Activated CD4-positive, alpha-beta T cell treated with anti-CD3 and anti-CD28 coated beads for 4 hours (primary cell): ENCODE measurements at places on chromosomes 3 and 15.

- DNase-seq, result no peak
These were observed 8.6 kb upstream of the ST8SIA2 start for GRCh38 chr15:92385096-92385495.

DNA sequence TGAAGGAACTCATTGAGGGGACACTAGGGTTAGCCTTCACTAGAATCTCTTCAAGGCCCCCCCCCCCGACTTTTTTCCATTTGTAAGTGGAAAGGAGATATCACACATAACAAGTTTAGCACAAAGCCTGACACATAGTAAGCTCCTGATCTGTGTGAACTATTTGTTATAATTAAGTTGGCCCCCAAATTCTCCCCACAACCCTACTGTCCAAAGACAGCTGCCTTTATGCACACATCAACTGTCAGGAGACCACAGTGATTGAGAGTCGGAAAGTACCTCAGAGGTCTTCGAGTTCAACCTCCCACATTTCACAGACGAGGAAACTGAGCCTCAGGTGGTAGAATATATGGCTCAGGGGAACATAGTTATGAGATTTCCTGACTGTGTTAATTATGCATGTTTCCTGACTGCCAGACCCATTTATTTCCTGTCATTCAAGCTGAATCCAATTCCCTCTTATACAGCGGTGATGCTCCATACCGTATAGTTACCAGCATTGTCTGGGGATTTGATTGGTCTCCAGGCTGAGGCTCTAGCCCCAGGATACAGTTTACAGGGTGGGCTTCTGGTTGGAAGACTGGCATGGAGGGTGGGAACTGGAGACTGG lies 227.4 kb upstream of the CMC1 start:
- DNase-seq, result no peak

- DNase-seq, result peak; percentile 18
These were observed 9.6 kb downstream of the CLEC3B start for GRCh38 chr3:45035441-45036301.

DNA sequence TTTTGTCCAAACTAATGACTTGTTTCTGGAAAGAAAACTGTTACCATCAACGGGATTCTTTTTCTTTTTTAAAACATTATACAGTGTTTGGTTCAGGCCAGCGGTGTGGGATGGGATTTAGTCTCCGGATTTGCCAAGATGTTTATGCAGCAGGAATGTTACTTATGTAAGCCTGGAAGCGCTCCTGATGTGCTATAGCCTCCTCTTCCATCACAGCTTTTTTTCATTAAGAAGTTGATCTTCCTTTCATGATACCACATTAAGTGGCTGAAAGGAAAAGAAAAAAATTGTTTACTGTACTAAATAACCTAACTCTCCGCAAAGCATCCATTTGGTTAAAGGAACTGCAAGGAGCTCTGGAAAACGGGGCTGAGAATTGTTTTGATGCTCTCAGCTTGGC lies 120.5 kb upstream of the ALDH1A3 start:
- DNase-seq, result no peak

DNA sequence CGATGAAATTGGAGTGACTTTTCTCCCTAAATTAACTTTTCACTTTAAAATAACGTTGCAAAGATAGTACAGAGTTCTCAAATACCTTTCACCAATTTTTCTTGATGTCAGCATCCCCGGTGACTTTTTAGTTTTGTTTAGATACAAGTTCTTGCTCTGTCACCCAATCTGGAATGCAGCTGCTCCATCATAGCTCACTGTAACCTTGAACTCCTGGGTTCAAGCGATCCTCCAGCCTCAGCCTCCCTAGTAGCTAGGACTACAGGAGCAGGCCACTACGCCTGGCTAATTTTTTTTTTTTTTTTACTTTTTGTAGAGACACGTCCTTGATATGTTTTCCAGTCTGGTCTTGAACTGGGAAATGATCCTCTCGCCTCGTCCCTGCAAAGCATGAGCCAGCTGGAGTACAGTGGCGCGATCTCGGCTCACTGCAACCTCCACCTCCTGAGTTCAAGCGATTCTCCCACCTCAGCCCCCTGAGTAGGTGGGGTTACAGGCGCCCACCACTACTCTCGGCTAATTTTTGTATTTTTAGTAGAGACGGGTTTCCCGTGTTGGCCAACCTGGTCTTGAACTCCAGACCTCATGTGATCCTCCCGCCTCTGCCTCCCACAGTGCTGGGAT lies 747 bp downstream of the NSUN3 start:
- DNase-seq, result no peak

- DNase-seq, result no peak
These were observed 69.8 kb upstream of the ANKRD34C start for GRCh38 chr15:79212589-79213157.

DNA sequence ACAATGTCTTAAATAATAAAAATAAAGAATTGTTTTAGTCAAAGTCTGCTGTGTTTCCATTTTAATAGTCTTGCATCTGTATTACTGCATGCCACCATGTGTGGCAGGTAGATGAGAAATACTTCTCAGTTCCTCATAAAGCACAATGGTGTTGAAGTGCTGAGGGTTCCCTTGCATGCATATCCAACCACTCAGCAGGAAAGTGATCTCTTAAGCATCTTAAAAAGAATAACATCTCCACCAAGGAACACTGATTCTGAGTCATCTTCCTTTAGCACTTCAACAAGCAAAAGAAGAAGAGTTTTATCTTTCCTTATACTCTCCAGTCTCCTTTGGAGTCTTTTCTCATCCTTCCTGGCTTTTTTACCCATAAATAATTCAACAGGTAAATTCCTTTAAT lies 602.0 kb downstream of the TBL1XR1 start:
- no peak for DNase-seq

- no peak for DNase-seq
These were observed 16.4 kb downstream of the PIK3CB start for GRCh38 chr3:138818185-138818860.

DNA sequence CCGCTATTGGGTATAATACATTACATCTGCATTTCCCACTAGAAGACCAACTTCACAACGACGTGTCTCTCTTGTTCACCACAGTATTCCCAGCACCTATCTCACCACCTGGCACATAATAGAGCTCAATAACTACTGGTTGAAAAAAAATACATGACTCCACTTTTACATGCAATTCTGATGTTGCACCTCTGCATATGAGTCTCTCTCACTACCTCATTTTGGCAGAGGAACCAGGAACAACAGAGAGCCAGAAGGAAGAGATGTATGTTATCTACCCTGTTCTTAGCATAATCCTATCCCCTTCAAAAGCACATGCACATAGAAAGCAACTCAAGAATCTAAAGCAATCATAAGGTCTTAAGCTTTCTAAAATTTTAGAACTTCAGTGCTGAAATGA lies 61.6 kb downstream of the SHQ1 start:
- DNase-seq, result no peak

- DNase-seq, result no peak
These were observed 393.3 kb downstream of the TBC1D5 start for GRCh38 chr3:17349093-17349492.

- DNase-seq, result no peak
These were observed 62.1 kb downstream of the RASGRF1 start for GRCh38 chr15:79028411-79028964.

GRCh38 chr3:45227946-45228345 lies 1.9 kb upstream of the TMEM158 start:
- no peak for DNase-seq

DNA sequence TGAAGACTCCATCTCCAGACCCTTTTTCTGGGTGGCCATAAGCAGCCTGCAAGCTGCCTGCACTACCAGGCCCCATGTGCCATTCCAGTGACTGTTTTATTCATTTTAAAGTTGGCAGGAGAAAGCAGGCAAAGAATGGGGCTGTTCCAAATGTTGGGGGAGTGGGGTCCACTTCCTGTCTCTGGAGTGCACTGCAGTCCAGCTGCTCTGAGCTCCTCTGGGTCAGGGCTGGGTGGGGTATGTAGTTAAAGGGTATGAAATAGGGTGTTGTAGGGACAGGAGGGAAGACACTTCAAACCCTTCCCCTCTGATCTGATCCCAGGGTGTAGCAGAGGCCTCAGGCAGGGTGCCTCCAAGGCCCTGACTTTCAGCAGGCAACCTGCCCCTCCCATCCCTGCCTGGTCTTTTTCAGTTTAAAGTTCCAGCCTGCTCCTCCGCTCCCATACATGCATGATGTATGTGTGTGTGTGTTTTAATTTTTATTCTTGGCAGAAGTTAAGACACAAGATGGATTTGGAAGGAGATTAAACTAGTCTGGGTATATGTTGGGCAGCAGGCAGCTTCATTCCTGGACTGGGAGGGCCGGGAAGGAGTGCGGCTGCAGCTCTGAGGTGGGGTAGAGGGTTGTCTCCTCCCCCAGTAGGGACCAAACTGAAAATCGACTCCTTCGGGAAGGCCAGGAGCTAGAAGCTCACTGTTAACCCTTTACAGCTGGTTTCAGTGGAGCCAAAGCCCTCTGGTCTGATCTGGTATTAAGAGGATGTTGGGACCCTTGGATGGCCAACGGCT lies 17.3 kb downstream of the BOC start:
- no peak for DNase-seq

- DNase-seq, result no peak
These were observed 14.2 kb upstream of the RPP14 start for GRCh38 chr3:58291671-58292338.

DNA sequence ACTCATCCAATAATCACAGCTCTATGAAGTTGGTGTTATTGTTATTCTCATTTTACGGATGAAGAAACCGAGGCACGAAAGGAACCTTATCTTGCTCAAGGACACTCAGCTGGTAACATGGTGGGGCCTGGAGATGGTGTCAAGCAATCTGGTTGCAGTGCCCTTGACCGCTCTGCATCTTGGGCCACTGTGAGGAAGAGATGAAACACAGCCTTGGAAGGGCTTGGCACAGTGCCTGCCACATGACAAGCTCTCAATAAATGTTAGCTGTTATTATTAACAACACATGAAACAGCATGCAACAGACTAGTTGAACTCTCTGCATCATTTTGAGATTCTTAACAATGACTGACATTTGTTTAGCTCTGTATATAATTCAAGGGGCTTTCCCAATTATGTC lies 10.1 kb upstream of the ITGA11 start:
- no peak for DNase-seq

- no peak for DNase-seq
These were observed 32.2 kb upstream of the ABHD17C start for GRCh38 chr15:80662757-80663553.

DNA sequence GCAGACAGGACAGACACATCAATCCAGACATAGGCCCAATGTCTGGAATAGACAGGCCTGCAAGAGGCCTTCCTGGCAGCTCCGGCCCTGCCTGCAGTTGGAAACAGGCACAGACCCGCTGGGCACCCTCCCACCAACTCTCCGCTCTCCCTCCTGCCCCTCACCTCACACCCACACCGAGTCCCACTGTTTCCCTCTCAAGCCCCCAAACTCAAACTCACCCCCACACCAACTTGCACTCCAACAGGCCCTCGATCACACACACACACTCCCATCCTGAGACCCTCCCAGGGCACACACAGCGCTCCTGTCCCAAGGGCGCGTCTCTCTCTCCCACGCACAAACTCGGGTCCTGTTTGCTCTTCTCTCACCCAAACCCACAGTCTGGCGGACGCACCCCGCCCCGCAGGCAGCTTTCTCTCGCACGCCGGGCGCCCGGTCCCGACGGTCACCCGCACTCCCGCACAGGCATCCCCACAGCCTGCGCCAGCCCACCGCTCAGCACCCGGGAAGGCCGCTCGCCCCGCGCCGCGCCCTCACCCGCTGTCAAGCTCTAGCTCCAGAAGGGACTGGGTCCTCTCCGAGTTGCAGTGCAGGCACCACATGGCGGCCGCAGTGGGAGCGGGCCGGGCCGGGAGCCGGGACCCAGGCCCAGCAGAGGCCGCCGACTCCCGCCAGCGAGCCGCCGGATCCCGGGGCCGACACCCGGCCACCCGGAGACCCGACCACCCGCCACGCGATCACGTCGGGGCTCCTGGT lies 106.2 kb downstream of the IQSEC1 start:
- DNase-seq, result peak; percentile 14

DNA sequence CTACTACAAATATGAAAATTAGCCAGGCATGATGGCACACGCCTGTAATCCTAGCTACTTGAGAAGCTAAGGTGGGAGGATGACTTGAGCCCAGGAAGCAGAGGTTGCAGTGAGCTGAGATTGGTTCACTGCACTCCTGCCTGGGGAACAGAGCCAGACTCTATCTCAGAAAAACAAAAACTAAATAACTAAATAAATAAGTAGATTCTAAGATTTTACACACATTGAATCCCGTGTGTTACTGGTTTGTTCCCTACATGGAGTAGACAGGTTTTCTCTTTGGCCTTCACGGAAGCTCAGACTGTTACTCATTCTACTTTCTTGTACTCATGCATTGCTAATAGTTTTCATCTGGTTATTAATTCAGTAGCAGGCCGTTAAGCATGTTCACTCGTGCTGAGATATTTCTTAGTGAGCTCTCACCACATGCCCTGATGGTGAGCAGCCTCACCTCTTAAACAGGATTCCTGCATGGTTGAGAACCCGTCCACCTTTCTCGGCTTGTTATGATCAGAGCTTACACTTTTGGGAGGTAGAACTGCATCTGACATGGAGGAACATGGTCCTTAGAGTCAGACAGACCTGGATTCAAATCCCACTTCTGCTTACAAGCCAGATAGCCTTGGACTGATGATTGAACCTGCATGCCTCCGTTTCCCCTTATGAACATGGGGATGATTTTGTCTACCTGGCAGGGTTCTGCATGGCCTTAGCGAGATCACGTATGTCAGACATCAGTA lies 49.1 kb downstream of the CMTM7 start:
- no peak for DNase-seq

DNA sequence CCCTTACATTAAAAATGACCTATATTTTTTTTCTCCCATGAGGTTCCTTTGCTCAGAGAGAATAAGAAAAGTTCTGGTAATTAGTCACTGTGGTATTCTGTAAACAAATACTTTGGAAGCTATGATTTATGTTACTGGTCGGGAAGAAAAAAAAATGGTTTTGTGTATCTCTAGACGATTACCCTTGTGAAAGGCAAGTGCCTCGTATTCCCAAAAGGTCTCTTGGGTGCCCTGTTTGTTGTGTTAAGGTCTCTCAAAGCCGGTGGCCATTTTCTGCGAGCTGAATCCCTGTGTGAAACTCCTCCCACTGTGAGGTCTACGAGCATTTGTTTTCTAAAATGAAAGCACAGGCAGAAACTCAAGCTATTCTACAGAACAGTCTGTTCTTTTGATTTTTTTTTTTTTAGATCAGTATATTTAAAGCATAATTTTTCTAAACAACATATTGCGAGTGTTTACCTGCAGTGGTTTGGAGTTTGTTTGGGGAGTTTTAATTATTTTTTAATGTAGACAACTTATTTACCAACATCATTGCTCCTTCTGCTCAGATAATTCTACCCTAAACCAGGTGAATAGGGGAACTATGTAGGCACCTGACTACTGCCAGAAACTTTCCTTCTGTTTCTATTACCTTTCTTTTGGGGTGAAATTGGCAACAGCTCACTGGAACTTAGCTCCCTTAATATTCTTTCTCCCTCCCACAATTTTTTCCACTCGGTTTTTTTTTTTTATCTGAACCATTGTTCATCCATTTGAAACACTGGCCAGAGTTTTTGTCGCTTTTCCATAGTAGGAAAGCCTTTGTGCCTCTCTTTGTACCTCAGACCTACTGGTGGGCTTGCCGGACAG lies 44.0 kb downstream of the ZBTB38 start:
- DNase-seq, result peak; percentile 44

- no peak for DNase-seq
These were observed 26.4 kb upstream of the CORO2B start for GRCh38 chr15:68552344-68552743.
